T-helper 2 cell treated with Interferon-gamma antibody and Interleukin-4, amounts not matched to agents 100 ng/mL and 5 ng/mL, for 36 hours (primary cell): ENCODE measurements at places on chromosomes 1 and 21. TPM values are rescaled to one million over a fixed set of nuclear protein-coding genes. Genes with fewer than 3 reads are reported as not detected.

GPR52 gene
- 3.4 and 4.0 TPM in 2 replicates for total RNA-seq

CYP4B1 gene
- total RNA-seq, result not detected in 2 replicates

HOOK1 gene
- 1.9 and 2.2 TPM in 2 replicates for total RNA-seq

ERRFI1 gene
- total RNA-seq, result 0.86 and 1.6 TPM in 2 replicates

IL20 gene
- not detected in 2 replicates for total RNA-seq

RNPC3 gene
- total RNA-seq, result 23.9 and 25.4 TPM in 2 replicates

ANGPTL3 gene
- total RNA-seq, result not detected in 2 replicates

CHAF1B gene
- 27.0 and 31.5 TPM in 2 replicates for total RNA-seq

KIAA1614 gene
- 0.07 and 0.16 TPM in 2 replicates for total RNA-seq

LY9 gene
- total RNA-seq, result 8.5 and 9.2 TPM in 2 replicates

IFI16 gene
- 262 and 265 TPM in 2 replicates for total RNA-seq

CCDC24 gene
- 0.59 and 0.75 TPM in 2 replicates for total RNA-seq

CFAP107 gene
- total RNA-seq, result not detected in 2 replicates

DMRTA2 gene
- not detected in 2 replicates for total RNA-seq

HPCAL4 gene
- 1.0 and 1.1 TPM in 2 replicates for total RNA-seq

NPPB gene
- not detected in 2 replicates for total RNA-seq

PLEKHA6 gene
- 0.09 and 0.23 TPM in 2 replicates for total RNA-seq

B3GALT2 gene
- 0.50 and 0.80 TPM in 2 replicates for total RNA-seq

SLFNL1 gene
- 0.20 and 0.27 TPM in 2 replicates for total RNA-seq

JAM2 gene
- total RNA-seq, result 0.16 and 0.18 TPM in 2 replicates

EFCAB14 gene
- 88.3 and 90.2 TPM in 2 replicates for total RNA-seq

PSMB4 gene
- total RNA-seq, result 335 and 353 TPM in 2 replicates
